ENCODE measurements at places on chromosomes 1 and 21.

GRCh38 chr1:233389893-233390292, 62.4 kb downstream of the MAP3K21 start:
- no peak for DNase-seq

DNA sequence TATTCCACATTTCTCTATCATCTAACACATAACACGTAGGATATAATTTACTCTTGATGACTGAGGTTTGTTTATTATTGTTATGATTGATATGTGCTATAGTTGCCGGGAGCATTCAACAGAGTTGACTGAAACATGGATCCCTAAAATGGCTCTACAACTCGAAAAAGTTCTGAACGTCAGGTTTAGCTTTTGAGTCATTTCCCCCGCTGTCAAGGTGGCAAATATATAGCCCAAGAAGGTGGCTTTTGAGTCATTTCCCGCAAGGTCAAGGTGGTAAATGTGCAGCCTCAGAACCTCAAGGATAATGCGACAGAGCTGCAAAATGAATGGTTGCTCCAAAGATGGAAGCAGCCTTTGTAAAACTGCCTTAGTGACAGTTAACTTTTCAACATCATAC, 104.0 kb downstream of the NIBAN1 start:
- no peak for DNase-seq

GRCh38 chr1:220901881-220902280, 22.6 kb downstream of the HLX start:
- DNase-seq, result peak; percentile 42

DNA sequence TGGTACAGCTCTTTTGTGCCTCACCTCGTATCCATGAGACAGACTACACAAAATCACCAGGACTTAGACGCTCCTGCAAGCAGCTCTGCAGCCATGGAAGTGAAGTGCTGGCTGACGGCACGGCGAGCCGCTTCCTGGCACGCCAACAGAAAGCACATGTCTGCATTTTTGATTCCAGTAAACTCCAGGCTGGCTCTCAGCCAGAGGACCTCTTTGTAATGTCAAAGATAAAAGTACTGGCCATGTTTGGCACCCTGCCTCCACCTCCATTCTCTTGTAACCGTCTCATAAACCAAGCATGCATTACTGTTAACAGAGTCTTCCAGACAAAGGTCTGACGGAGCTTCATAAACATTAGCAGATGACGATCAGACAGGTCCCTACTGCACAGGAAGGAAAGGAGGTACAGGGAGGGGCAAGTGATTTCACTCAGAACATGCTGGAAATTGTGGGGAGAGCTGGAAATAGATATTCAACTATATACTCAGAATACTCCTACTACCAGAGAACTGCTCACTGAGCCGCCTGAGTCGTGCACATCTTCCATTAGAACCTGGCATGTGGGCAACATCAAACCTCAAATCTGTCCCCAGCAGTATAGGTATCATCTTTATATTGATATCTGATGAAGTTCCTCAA, 632.0 kb downstream of the SMYD3 start:
- DNase-seq, result peak; percentile 99

DNA sequence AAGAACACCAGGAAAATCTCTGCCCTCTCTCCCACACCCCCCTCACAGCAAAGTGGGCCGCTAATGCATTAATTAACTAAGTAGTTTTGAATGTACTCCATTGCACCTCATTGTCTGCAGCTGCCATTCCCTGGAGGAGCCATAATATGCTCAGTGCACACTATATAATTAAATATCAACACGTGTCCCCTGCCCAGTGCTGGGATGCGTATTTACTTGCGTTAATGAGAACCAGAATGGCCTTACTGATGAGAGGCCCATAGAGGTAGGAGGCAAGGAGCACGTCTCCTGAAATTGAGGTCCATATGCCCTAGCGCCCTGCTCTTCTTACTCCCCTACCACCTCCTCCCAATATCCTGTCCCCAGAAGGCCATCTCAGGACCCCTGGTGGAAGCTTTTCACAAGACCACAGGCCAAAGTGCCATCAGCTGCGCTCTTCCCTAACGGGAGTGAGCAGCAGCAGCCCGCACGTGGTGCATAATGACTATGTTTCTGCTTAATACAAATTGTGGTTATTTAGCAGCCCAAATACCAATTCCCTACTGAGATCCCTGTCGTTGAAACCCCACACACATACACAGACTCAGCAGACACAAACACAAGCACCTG, 76.8 kb downstream of the PLXNA2 start:
- DNase-seq, result no peak

- peak; percentile 60 for DNase-seq
Measured at GRCh38 chr1:35929730-35930592, 944 bp upstream of the AGO3 start.

GRCh38 chr1:88751714-88752113, 67.6 kb downstream of the PKN2 start:
- no peak for DNase-seq

DNA sequence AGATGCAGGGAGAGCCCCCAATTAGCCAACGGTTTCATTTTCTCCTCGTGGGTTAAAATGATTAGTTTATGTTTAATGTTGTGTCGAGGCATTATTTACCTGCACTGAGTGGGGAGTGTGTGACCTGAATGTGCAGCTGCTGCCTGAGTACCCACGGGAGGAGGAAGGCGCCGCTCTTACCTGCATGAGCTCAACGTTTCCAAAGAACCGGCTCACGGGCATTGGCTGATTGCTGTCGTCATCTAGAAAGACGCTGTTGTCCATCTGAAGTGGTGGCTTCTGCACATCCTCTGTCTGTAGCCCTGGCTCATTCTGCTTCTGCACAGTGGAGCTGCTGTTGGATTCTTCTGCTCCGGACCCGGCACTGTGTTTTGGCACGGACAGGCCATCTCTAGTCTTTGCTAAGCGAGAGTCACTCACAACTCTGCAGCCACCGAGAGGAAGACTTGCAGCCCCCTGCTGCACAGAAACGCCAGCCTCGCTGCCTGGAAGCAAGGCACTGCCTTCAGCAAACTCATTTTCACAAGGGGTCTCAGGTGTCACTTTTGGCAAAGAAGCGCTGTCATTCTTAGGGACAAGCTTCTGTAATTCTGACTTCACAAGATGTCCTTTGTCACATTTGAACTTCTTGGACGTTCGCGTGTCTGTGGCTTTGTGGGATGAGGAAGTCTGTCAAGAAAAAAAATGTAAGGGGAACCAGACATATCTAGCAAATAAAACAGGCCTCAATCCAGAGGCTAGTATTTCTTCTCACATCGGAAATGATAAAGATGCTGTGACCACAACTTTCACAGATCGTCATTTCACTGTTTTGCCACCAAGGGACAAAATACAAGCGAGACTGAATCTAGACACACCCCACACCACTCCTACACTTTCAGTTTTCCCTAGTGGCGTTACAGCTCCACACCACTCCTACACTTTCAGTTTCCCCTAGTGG, 9.4 kb downstream of the C1orf174 start:
- no peak for DNase-seq

GRCh38 chr1:1043411-1043810, 23.5 kb downstream of the AGRN start:
- no peak for DNase-seq

DNA sequence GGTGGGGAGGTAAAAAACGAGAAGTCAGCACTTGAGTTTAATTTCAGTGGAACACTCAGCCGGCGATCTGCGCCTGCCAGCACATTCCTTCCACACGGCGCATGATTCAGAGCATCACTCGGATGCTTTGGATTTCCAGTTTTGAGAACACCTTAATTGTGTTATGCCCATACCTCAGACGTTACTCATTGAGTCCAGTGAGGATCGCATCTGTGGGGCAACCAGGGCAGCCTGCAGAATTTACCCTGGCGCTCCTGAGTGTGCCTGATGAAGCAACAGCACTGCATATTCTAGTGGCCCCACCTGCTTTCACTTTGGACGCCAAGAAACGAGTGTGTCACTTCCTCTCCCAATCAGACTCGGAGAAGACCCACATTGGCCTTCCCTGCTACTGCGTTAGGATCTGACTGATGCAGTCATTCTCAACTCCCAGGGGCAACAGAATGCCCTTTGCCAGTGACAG, 19.9 kb downstream of the FAM89A start:
- DNase-seq, result no peak

GRCh38 chr1:163824490-163824889, 502.7 kb downstream of the NUF2 start:
- DNase-seq, result no peak

DNA sequence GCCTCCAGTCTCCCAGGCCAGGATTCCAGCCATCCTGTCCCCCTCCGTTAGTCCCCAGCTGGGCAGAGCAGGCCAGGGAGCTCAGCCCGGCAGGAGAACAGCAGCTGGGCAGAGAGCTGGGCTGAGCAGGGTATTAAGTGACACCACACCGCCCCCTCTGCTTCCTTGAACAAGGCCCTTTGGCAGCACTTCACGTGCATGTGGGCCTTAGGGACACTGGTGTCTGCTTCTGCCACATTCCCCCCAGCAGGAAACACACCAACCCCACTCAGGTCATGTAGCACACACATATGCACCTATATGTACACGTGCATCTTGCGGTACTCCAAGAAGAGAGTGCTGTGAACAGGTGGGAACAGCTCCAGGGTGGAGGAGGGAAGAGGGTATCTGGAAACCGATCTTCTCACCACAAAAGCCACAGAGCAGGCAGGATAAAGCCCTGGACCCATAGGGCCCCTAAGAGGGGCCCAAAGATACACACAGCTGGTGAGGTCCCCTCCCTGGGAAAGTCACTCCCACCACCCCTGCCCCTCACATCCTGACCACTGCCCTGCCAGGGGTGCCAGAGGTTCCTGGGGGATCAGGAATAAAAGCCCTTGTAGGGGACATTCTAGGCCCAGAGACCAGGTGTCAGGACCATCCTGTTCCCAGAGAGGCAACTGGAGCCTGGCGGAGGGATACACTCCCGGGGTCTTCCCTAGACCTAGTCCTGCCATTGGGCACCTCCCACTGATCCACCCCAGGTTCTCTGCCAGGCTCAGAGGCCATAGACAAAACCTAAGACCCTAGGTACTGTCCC, 4.5 kb downstream of the EPHA2 start:
- DNase-seq, result no peak

DNA sequence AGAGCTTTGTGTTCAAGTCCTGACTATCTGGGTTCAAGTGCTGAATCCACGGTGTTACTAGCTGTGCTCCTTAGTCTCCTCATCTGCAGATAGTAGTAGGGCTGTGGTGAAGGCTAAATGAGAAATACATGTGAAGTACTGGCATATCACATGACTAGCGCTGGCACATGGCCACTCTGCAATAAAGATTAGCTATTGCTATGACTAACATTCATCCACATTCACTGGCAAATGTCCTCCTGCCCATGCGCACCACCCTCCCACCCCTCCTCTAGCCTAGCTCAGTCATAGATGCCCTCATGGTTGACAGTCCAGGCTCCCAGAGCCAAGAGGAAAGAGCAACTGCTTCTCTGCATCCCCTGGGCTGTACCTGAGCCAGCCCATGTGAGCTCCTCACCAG, 8.5 kb upstream of the COL8A2 start:
- DNase-seq, result peak; percentile 96

GRCh38 chr1:206502812-206503211, 4.5 kb upstream of the RASSF5 start:
- no peak for DNase-seq

DNA sequence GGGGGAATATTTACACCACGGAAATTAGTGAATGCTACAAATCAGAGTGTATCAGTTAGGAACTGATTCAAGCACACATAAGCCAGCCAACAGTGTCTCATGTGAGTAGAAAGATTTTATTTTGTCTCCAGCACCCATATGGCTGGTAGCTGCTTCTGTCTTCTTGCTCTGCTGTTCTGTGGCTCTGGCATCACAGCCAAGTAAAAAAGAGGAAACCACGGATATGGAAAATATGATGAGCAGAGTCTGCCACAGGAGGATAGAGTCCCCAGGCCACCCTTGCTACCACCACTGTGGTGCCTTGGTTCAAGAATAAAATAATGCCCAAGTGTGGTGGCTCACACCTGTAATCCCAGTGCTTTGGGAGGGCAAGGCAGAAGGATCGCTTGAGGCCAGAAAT, 53.6 kb upstream of the SPOCD1 start:
- DNase-seq, result no peak

DNA sequence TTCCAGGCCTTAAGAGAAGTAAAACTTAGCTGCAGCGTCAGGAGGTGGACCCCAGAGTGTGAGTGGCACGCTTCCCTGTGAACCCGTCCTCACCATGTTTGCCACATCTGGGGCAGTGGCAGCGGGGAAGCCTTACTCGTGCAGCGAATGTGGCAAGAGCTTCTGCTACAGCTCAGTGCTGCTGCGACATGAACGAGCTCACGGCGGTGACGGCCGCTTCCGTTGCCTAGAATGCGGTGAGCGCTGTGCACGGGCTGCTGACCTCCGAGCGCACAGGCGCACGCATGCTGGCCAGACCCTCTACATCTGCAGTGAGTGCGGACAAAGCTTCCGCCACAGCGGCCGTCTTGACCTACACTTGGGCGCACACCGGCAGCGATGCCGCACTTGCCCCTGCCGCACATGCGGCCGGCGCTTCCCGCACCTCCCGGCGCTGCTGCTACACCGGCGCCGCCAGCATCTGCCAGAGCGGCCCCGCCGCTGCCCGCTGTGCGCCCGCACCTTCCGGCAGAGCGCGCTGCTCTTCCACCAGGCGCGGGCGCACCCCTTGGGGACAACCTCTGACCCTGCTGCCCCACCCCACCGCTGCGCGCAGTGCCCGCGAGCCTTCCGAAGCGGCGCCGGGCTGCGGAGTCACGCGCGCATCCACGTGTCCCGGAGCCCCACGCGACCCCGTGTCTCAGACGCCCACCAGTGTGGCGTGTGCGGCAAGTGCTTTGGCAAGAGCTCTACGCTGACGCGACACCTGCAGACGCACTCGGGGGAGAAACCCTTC, 9.3 kb downstream of the ZNF672 start:
- DNase-seq, result no peak

- peak; percentile 35 for DNase-seq
Measured at GRCh38 chr1:89633800-89634625, 1.1 kb downstream of the LRRC8C start.

GRCh38 chr1:37017720-37018119, 16.6 kb downstream of the GRIK3 start:
- no peak for DNase-seq

GRCh38 chr1:116686723-116687352, 19.3 kb upstream of the IGSF3 start:
- DNase-seq, result no peak

DNA sequence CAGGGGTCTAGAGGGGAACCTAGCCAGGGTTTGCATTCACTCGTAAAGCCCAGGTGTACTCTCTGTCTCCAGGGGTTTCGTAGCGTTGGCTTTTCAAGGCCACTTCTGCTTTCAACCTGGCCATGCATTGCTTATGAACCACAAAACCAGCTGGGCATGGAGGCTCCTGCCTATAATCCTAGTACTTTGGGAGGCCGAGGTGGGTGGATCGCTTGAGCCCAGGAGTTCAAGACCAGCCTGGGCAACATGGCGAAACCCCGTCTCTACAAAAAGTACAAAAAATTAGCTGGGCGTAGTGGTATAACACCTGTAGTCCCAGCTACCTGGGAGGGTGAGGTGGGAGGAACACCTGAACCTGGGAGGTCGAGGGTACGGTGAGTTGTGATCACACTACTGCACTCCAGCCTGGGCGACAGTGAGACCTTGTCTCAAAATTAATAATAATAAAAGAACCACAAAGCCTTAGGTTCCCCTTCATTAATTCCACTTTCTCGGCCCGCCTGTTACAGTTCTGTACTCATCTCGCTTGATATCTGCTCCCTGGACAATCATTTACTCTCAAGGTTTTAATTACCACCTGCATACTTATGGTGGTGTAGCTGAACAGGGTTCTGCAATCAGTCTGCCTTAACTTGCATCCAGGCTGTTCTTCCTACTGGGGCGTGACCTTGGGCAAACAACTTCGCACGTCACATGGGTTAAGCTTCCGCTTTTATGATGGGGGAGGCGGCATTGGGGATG, 6.1 kb downstream of the SLC16A4 start:
- no peak for DNase-seq

GRCh38 chr1:206935491-206936067, 10.7 kb downstream of the PIGR start:
- peak; percentile 19 for DNase-seq

All from fibroblast of mammary gland (primary cell).